ENCODE measurements at places on chromosomes 7 and 10.
A peak's percentile ranks its signal among the peaks of the same experiment; 100 is the strongest.

DNA sequence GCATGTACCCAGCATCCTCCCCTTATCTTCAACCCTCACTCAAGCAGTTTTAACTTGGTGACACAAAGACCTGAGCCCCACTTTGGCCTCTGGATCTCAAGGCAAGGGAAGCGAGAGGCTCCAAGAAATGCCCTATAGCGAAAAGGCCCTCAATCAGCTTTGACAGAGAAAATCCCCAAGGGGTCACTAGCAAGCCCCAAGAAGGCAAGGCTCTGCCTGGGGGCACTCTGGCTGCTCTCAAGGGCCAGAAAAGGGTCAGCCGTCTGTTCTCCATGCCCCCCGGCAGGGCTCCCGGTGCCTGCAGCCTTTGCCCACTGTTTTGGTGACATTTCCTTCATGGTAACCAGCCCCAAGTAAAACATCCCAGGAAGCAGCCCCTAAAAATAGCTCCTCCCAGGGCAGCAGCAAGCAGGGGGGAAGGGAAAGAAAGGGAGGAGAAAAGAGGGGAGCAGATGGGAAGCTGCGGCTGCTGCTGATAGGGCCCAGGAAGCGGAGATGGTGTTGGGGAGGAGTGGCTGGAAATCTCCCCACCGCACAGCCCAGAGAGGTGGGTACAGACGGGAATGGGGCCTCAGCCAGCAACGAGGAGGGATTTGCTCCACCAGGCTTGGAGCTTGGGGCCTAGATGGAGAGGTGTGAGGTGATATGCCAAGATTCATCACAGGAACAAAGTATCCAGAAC lies 7.1 kb downstream of the CAMK2G start:
- DNase-seq: no peak

DNA sequence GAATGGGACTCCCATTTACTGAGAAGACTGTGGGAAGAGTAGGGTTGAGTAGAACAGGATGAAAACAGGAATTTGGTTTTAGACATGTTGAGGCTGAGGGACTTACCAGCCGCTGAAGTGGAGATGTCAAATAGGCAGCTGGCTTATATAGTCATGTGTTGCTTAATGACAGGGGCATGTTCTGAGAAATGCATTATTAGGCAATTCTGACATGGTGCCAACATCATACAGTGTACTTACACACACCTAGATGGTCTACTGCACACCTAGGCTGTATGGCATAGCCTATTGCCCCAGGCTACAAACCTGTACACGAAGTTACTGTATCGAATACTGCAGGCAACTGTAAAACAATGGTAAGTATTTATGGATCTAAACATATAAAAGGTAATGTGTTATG lies 17.5 kb downstream of the ARL3 start:
- no peak for DNase-seq

DNA sequence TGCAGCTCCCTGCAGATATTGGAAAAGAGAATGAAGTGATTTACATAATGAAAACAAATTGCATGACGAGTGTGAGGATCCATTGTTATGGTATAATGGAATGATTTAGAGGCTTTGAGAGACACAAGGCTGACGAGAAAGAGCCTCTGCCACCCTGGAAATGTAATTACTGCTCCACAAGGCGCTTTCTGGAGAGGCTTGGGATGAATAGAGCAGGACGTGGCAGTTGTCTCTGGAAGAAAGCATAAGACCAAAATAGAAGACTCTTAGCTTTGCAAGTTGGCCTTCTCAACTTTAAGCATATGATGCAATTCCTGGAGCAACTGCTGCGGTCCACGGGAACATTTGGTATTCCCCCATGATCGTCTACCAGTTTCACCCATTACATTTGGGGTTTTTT lies 181.9 kb upstream of the TCF7L2 start:
- DNase-seq: no peak

GRCh38 chr10:71237843-71238623 lies 25.7 kb downstream of the UNC5B start:
- no peak for DNase-seq

- DNase-seq: no peak
Measured at GRCh38 chr7:95421000-95421846, 13.6 kb downstream of the PON2 start.

DNA sequence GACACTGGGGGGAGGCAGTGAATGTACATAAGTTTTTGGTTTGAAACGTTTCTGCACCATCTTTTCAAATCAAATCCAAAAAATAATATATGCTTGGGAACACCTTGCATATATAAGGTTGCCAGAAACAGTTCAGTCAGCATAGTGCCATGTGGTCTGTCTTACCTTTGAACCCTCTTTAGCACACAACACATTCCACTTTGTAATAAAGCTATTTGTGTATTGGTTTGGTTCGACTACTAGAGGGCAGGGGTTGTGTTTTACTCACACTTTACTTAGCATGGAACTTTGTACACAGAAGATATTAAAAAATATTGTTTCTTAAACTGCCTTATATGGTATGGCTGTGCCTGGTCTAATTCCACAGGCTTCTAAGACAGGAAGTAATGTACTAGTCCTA lies 43.2 kb downstream of the ALDH18A1 start:
- no peak for DNase-seq

DNA sequence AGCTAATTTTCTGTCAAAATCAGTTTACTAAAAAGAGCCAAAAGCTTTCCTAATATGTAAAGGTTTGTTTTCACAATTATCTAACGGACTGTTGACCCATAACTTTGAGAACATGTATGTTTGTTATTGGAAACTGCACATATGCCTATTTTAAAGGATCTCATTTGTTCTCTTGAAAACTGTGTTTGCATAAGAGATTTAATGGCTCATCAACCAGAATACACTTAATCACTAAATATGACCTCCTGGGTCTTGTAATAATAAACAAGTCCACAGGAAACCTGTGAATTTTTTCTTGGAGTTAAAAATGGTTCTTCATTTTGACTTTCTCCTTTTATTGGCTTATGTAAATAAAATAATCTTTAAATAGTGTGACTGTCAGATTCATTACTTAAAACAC lies 48.3 kb upstream of the STEAP1B start:
- DNase-seq: no peak

DNA sequence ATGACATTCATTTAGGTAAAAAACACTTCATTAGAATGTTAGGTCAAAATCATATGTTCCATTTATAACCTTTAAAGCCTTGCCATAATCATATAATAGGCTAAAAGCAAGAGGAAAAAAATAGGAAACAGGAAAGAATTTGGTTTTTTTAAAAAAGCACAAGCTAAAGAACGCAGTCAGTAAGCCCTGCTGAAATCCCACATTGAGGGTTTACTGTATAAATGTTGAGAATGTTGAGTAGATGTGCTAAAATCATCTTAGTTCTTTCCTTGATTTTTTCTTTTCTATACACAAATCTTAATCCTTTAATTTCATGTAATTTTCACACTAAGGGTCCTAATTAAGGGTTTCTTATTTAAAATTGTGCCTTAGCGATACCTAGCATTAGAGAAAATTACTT lies 133.0 kb downstream of the TSPAN12 start:
- DNase-seq: no peak

- no peak for DNase-seq
Measured at GRCh38 chr7:10973942-10974911, 555 bp downstream of the PHF14 start.

DNA sequence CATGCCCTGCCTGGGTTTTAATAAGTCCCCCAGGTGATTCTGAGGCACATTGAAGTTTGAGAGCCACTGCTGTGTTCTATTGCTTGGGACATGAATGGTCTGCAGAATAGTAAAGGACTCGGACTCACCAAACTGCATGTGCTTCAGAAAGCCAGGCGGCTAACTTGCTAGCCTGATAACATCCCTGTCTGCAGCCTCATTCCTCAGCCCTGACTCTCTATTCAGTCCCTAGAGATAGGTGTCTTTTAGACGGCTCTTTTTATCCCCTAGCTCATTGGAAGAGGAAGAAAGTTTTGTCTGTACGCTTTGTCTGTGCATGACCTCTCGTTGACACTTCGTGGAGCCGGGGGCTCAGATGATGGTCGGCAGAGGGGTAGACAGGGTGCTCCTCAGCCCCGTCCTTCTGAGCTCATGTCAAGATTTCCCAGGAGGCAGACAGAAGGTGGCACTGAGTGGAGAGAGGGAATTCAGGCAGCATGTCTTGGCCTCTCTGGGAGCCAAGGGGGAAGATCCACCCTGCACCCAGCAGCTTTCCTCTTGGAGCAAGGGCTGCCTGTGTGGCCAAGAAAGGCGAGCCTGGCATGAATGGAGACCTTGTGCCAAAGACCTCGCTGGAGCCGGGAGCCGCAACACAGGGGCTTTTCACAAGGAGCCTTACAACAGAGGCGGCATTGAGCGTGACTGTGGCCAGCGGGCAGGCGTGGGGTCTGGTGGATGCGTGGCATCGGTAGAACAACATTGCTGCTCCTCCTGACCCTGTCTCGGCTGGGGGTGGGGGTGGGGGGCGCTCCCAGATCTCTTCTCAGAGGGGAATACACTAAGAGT lies 51.1 kb upstream of the PODXL start:
- DNase-seq: no peak

DNA sequence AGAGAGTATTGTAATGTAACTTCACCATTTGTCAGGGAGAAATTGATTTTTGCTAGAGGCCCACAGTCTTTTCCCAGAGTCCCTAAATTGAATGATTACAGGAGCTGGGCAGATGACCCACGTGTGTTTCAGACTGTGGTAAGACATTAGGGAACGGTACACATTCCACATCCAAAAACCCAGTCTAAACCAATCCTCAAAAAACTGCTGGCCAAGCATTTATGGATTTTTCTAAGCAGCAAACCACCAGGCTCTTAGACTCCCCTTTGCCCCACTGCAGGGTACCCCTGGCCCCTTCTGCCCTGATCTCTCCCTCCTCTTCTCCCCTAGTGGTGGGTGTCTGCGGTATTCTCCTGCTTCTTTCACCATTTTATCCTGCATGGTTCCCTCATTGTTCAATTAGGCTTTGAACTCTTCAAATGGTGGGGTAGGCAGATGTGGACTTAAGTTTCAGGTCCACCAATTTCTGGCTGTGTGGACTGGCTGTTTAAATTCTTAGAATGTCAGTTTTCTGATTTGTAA lies 135.5 kb upstream of the SORCS3 start:
- no peak for DNase-seq

DNA sequence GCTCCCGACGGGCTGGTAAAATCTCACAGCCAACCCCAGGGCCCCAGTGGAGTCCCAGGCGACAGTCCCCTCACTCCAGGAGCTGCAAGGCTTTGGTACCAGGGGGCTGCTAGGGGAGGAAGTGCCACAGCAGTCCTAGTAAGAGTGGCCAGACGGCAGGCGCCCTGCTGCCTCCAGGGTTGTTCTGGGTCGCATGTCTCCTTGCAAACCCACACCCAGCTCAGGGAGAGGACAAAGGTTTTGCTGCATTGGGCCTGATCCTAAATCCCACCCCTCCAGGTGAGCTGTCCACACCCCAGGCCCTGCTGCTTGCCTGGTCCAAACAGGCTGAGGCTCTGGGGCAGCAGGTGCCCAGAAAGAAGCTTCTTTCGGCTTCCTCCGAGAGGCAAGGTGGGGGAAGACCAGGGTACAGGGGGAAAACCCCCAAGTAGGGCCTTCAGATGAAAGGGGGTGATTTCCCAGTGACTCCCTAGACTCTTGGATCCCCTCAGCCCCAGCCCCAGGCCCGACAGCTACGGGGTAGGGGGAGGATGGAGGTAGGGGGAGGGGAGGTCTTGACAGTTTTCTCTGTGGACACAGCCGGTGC lies 4.2 kb upstream of the KCP start:
- no peak for DNase-seq

DNA sequence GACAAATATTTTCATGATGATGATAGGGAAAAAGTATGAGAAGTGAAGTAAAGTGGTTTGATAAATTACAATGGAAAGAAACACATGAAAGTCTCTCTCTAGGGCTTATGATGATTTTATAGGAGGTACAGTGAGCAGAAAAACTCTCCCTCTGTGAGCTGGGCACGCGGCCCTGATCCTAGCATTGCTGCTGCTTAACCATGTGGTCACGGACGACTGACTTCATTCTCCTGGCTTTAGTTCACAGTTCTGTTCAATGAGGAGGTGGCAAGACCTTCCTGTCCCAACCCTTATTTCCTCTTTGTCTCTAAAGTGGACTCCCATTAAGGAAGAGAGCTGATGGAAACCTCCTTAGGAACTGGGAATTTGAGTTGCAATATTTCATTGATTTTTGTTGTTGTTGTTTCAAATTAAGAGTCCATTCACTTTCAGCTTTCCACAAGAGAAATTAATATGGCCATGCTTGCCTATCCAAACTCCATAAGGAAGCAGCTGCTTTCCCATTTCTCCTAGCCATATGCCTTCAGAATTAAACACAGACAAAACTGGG lies 8.2 kb upstream of the PON3 start:
- DNase-seq: no peak

DNA sequence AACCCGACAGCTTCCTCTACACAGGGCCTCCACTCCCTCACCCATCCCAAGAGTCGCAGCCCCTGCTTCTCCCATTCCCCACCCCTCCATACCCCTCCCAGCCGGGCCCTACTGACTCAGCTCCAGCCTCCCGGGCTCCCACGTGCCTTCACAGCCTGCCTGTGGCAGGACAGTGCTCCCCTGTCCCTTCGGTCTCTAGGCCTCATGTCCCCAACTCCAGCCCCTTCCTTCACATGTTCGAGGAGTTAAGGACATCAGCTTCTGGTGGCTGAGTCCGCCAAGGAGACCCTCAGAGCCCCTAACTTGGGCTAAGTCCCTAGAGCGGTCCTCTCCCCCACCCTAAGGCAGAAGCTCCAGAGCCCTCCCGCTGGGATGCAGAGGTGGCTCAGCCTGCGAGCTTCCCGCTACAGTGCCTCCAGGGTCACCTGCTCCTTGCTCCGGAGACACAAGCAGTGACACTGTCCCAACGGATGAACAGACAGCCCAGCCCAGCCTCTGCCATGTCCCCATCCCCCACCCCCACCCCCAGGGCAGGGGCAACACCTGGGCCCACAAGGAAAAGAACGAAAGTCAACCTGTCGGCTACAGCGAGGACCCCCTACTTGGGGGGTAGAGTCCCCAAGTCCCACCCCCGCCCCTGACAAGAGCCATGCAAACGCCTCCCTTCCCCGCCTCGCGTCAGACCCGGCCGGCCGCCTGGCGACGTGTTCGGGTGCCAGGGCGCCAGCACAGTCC lies 716 bp downstream of the SMARCD3 start:
- no peak for DNase-seq

DNA sequence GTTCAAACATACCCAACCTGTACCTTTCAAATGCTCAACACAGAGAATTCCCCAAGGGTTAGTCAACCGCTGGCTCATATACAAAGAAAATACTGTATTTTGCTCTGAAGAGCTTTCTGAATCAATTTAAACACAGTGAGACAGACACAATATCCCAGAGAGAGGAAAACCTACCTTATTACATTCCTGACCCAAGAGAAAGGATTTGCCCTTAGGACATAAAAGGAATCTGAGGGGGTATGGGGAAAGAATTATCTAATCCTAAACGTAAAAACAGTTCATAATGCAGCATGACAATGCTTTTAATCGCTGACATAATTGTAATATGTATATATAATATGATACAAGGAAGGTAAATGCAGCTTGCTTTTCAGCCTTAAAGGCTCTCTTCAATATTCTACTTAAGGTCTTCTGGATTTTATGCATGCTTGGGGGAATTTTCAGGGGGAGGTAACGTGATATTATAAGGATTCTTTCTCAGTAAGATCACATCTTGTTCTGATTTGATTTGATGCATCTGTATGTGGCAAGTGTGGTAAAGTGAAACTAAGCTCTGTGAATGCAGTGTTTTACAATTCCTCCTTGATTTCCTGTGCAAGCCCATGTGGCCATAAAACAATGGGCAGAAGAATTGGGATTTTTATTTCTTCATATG lies 240.5 kb downstream of the GLI3 start:
- DNase-seq: peak; percentile 15

- no peak for DNase-seq
Measured at GRCh38 chr7:49322476-49322875, 398.1 kb downstream of the CDC14C start.

- DNase-seq: no peak
Measured at GRCh38 chr10:16944986-16945385, 127.8 kb upstream of the RSU1 start.
